ENCODE measurements at places on chromosomes 7 and 10. TPM values are rescaled to one million over a fixed set of nuclear protein-coding genes. Genes with fewer than 3 reads are reported as not detected.

DNA sequence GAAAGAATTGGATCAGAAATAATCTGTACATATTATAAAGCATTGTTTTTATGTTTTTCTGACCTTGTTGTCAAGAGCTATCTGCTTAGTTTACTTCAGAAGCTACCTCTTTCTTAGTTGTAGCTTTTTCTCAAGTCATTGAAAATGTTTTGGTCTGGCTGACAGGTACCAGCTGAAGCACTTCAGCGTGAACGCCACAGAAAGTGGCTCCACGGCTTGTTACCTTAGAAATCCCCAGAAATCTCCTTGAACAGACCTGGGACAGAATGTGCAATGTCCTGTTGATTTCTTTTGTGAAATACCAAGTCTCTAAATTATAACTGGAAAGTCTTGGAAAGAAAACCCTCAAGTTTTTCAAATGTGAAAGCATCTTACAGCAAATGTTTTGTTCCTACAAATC, 96.8 kb downstream of the ZMYND11 start:
- no peak for DNase-seq

GRCh38 chr10:88194961-88195367, 331.5 kb downstream of the PTEN start:
- peak; percentile 64 for DNase-seq

GRCh38 chr7:117273814-117274225, 49.0 kb downstream of the WNT2 start:
- DNase-seq, result no peak

GRCh38 chr10:70162151-70162891, 8.0 kb downstream of the SAR1A start:
- DNase-seq, result no peak

The ODAD2 gene
- 0.18 TPM for total RNA-seq

The TUBAL3 gene
- not detected for total RNA-seq

The ACBD7 gene
- total RNA-seq, result 0.99 TPM

The LEP gene
- total RNA-seq, result under 0.01 TPM

The MAT1A gene
- total RNA-seq, result not detected
